ENCODE measurements at places on chromosomes 7 and 10.

GRCh38 chr10:119364645-119365600, 157.6 kb downstream of the GRK5 start:
- DNase-seq = no peak

DNA sequence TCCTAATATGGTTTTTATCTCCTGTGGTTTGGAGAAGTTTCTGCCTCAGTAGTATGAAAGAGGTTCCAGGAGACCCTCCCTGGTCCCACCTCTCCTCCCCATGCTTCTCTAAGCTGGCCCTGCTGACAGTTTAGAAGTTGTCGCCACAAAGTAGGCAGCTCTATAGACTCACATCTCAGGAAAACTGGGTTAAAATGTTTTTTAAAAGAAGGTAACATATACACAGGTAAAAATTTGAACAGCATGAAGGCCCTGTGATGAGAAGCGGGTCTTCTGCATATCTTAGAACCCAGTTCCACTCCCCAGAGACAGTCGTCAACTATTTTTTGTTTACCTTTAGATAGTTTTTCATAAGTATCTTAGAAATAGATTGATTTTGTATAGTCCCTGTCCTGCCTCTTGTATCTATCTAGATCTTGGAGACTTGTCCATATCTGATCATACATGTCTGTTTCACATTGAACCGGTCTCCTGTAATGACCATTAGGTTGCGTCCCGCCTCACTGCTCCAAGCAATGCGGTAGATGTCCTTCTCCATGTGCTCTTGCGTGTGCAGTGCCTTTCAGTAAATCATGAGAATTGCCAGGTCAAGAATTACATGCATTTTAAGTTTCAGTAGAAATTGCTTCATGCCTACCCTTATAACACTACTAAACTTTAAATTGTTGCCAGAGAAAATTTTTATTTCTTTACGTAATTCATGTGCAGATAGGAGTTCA, 2.2 kb downstream of the DUSP5 start:
- DNase-seq = no peak

GRCh38 chr10:124265391-124265745, 153.4 kb downstream of the OAT start:
- DNase-seq = no peak

GRCh38 chr7:15433151-15433550, 128.7 kb downstream of the AGMO start:
- no peak for DNase-seq

- DNase-seq = no peak
Measured at GRCh38 chr7:14424675-14425074, 435.2 kb upstream of the ETV1 start.

- DNase-seq = no peak
Measured at GRCh38 chr7:36305648-36306047, 84.0 kb upstream of the ANLN start.

- no peak for DNase-seq
Measured at GRCh38 chr10:119241066-119241465, 33.7 kb downstream of the GRK5 start.

DNA sequence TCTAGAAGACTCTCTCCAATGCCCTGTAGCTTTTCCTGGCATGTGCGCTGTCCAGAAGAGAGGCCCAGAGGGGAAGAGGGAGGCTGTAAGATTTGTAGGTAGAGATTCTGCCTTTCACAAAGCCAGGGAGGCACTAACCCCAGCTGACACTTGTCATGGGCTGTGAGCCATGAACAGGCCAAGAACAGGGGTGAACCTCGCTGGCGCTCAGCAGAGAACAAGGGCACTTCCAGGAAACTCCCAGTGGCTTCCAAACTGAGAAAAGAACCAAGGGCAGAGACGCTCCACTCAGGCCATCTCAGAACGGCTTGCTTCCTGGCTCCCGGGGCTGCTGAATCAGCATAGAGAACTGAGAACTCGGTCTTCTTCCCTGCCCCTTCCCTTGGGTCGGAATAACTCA, 257.8 kb upstream of the ZNF32 start:
- DNase-seq = no peak

- no peak for DNase-seq
Measured at GRCh38 chr7:50261593-50261992, 42.9 kb upstream of the IKZF1 start.

- DNase-seq = no peak
Measured at GRCh38 chr7:115822801-115823200, 207.8 kb downstream of the TFEC start.

DNA sequence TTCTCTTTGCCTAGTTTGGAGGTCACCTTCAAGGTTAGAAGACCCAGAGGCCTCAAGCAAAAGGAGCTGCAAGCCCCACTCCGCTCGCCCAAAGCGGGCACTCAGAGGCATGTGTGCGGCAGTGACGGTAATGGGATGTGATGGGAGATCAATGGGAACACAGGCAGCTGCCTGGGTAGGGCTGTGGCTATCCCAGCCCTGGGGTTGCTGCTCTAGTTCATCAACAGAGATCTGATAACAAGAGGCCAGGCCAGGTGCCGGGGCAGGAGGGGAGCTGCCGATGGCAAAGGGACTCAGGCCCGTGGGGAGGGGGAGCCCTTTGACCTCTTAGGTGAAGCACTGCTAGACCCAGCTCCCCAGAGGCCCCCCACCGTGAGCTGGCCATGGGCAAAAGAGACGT, 52.0 kb upstream of the GNA12 start:
- DNase-seq = no peak

DNA sequence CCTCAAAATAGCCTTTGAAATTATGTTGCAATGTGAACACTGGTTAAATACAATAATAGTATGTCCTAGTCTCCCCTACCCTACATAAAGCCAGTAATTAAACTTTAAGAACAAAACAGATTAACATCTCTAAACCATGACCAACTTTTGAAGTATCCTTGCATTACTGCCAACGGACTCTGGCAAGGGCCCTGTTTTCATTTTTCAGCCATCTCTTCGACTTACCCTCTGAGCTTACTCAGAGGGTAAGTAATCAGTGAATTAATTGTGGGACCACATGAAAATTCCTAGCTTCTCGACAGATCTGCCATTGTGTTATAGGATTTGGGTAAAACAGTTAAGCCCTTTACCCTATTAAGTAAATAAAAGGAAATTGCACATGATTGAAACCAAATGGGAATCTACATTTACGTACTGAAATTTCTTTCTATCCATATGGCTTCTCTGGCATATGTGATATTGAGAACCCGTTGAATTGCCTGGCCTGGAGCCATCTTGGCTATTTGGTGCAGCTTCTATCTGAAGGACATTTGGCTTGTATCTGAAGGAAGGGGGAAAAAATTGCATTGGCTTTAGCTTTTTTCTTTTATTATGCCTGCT, 39.6 kb downstream of the DYNC1I1 start:
- DNase-seq = no peak

- DNase-seq = no peak
Measured at GRCh38 chr7:68619526-68619925, 978.7 kb upstream of the AUTS2 start.

GRCh38 chr7:351256-351655, 61.3 kb downstream of the FOXL3 start:
- no peak for DNase-seq

GRCh38 chr10:17742918-17743317, 9.1 kb upstream of the TMEM236 start:
- peak; percentile 65 for DNase-seq

All from omental fat pad (tissue), 4 donors.